Frontal cortex (tissue), 4 donors: ENCODE measurements at places on chromosomes 12 and 14. TPM values are rescaled to one million over a fixed set of nuclear protein-coding genes. Genes with fewer than 3 reads are reported as not detected.

DNA sequence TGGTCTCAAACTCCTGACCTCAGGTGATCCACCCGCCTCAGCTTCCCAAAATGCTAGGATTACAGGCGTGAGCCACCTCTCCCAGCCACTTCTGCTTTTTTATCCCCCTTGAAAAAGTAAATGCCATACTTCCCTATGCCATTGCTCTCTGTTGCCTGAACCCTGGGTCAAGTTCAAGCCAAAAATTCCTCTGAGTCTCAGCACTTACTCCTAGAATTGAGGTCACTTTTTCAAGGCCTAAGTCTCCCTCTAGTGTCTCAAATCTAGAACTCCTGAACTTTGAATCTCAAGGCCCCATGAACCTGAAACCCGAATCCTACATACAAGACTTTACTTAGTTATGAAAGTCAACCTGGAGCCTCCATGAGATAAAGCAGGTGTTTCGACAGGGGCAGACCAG lies 1.4 kb upstream of the APOBEC1 start:
- DNase-seq, result no peak

GRCh38 chr12:5384015-5384414 lies 47.9 kb upstream of the NTF3 start:
- DNase-seq, result no peak

GRCh38 chr12:33192226-33192625 lies 247.4 kb downstream of the SYT10 start:
- DNase-seq, result no peak

DNA sequence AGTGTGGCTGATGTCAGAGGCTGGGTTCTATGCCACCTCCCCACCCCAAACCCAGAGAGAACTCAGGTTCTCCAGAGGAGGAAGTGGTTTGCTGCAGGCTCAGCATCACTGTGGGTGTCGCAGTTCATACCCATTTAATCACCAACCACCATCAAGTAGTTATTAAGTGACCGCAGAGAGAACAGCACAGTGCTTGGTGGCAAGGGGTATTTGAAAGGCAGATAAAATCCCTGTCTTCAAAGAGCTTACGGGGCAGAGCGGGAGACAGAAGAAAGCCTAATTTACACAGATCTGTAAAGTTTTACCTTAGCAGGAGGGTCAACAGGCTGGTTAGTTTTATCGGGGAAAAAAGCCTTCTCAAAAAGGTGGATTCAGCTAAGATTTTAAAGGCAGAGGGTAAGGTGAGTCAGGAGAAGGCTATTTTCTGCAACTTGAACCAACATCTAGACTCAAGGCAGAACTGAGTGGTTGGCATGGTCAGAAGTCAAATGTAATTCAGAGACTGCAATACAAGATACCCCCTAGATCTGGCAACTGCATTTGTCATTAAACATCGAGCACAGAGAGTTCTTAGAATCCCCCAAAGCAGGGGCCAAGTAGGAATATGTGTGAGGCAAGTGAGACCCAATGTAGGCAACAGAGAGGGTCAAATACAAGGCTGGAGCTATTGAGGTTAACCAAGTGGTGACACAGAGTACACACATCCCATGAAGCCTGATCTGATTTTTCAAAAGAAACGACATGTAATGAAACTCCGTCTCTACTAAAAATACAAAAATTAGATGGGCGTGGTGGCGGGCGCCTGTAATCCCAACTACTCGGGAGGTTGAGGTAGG lies 13.2 kb downstream of the PXN start:
- DNase-seq, result no peak

DNA sequence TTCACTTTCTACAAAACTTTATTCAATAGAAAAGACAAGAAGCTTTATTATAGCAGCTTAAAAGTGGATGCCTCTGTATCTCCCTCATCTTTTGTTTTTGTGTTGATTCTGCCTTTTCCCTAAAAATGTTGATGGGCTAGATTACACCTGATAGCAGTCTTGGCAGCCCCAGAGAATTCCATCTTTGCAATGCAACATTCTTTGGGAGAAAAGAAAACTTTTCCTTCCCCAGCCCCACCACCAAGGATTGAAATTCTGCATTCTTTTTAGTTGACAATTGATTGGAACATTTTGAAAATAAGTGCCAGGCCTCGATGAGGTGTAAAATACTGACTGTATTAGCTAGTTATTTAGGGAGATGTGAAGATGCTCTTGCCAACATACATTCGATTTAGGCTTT lies 306.8 kb upstream of the G2E3 start:
- no peak for DNase-seq

DNA sequence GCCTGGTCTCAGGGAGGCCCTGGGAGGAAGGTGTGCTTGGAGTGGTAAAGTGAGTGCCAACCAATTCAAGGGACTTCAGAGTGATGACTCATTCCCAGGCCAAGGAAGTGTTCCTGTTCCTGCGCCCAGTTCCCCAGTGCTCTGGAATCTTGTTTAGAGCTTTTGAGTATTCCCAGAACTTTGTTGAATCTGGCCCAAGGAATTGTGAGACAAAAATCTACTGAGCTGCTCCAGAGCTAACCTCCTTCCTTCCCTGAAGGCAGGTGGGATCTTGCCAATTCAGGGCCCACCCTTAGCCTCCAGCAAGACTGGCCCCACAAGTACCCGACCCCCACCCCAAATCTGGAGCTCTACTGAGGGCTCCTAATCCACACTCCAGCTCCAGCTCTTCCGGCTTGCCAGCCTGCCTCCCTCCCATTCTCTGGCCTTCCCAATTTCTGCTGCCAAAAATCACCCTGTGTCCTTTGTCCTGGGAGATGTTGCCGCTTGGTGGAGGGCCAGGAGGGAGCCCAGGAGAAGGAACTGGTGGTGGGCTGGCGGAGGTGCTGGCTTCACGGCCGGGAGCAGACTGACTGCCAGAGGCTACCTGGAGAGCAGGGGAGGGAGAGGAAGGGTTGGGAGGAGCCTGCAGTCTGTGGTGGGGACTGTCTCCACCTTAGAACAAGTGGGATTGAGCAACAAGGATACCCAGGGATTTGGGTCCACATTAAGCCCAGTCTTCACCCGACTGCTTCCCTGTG lies 2.0 kb upstream of the ATN1 start:
- DNase-seq, result peak; percentile 71

GRCh38 chr12:55847603-55848291 lies 5.0 kb upstream of the MMP19 start:
- peak; percentile 40 for DNase-seq

DNA sequence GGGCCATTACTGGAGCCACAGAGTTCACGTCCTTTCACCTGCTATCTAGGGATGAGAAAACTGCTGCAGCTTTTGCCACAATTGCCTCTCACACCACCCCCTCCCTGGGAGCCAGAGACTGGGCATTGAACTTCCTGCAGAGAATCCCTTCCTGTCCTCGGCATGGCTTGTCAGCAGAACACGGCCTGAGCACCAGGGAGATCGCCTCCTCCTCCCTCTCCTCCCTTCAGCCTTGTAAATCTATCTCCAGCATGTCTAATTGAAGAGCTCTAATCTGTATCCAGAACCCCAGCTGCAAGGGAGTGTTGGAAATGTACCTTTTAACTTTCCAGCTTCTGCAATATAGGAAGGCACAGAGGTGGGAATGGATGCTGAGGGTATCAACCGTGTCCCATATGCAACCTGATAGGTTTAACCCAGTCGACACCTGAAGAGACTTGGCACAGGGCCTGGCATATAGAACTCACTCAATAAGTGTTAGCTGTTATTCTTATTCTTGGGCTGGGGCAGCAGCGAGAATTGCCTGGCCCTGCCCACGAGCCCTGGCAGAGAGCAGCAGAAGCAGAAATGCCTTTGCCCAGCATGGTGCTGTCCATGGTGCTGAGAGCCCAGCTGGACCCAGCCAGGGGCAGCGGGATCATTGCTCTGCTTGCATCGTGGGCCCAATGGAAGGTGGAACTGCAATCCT lies 26.8 kb downstream of the TMEM63C start:
- peak; percentile 71 for DNase-seq

- DNase-seq, result no peak
These were observed 83.7 kb downstream of the CHGA start for GRCh38 chr14:93006567-93007051.

GRCh38 chr12:52771088-52771487 lies 6.1 kb downstream of the KRT76 start:
- no peak for DNase-seq

DNA sequence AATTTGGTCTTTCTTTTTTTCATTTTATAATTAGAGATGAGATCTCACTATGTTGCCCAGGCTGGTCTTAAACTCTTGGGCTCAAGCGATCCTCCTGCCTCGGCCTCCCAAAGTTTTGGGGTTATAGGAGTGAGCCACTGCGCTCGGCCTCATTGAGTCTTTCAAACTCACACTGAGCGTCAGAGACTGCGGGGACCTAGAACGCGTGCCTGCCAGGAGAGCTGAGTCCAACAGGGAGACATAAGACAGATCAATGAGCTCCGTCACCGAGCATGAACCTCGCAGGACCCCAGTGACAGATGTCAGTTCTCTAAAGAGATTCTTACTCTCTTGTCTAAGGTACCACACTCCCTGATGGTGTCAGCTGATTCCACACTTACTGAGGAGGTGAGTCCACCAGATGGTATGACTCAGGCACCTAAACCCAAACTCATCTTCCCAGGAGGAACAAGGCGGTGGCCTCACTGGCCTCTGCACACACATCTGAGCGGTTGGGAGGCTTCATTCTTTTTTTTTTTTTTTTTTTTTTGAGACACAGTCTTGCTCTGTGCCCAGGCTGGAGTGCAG lies 58.9 kb downstream of the CCDC88C start:
- no peak for DNase-seq

DNA sequence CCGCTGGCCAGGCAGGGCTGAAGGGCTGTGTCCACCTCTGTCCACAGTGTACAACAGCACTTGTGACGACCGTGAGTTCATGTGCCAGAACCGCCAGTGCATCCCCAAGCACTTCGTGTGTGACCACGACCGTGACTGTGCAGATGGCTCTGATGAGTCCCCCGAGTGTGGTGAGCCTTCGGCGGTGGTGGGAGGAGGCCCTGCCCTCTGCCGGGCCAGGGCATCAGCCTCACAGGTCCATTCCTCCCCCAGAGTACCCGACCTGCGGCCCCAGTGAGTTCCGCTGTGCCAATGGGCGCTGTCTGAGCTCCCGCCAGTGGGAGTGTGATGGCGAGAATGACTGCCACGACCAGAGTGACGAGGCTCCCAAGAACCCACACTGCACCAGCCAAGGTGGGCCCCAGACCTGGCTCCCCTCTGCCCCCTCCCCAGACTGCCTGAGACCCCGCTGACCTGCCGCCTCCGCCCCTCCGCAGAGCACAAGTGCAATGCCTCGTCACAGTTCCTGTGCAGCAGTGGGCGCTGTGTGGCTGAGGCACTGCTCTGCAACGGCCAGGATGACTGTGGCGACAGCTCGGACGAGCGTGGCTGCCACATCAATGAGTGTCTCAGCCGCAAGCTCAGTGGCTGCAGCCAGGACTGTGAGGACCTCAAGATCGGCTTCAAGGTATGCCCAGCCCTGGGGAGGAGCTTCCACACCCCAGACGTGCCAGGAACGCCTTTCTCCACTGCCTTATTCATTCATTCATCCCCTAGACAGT lies 20.8 kb upstream of the NXPH4 start:
- DNase-seq, result no peak

GRCh38 chr12:75970310-75970709 lies 61.3 kb downstream of the PHLDA1 start:
- DNase-seq, result no peak

DNA sequence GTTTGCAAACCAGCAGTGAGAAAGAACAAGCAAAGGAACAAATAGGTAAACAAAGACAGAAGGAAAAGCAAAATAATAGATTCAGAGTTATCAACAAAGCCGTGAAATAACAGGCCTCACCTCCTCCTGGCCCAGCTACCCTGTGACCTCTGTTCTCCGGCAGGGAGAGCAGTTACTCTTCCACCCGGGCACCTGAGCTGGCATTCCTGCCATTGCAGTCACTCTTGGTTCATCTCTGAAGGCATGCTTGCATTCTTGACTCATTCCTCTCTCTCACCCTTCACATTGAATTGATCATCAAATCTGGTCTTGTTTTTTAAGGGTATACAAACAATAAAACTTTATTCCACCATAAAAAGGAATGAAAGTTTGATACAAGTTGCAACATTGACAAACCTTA lies 95.1 kb downstream of the TTC8 start:
- no peak for DNase-seq

GRCh38 chr12:93055221-93055620 lies 126.1 kb upstream of the EEA1 start:
- DNase-seq, result no peak

DNA sequence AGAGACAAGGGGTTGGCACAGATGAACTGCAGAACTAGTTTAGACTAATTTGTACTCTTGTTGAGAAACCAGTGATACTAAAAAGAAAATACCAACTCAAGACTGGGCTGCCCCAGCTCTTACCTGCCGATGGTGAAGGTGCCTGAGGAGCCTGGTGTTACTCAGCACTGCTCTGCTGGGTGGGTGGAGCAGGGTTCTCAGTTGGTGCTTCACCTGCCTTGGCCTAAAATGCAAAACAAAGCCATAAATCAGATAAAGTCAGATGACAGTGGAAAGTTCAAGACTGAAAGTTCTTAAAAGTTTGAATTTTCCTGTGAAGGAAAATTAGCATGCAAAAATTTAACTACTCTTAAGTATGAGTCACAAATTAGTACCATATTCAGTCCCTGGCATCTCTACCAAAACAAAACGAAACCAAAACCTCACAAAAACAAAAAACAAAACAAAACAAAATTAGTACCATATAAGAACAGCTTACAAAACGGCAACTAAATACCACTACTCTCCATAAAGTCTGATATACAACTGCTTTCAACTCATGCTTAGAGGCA lies 21.9 kb downstream of the YBX3 start:
- no peak for DNase-seq

DNA sequence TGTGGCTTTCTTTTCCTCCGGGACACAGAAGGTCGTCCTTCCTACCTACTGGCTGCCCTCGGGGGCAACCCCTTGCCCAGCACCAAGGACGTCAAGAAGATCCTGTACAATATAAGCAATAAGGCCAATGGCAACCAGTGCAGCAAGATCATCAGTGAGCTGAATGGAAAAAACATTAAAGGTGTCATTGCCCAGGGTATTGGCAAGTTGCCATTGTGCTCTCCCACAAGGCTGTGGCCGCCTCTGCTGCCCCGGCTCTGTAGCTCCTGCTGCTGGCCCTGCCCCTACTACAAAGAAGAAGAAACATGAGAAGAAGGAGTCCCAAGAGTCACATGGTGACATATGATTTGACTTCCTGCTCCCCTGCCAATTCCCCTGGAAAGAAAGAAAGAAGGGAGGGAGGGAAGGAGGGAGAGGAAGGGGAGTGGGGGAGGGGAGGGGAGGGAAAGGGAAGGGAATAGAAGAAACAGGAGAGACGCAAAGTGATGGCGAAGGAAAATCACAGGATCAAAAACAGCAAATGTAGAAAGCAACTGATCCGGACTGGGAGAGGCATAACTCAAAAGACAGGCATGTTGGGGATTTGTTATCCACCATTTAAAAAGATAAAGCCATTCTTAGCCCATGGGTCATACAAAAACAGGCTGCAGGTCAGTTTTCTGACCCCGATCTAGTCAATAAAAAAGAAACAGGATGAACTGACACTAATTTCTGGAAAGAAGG lies 61.3 kb upstream of the RESF1 start:
- no peak for DNase-seq

The SERPINA10 gene
- not detected for total RNA-seq

The LRIG3 gene
- total RNA-seq, result 10.6 TPM

The NFE2 gene
- 0.82 TPM for total RNA-seq

The SLC7A7 gene
- total RNA-seq, result 2.0 TPM

The CYP27B1 gene
- total RNA-seq, result not detected

The FNTB gene
- 5.3 TPM for total RNA-seq

The CERS5 gene
- 104 TPM for total RNA-seq

The OAS2 gene
- total RNA-seq, result 0.82 TPM

The SCNN1A gene
- total RNA-seq, result not detected

The KRT78 gene
- total RNA-seq, result not detected

The STAB2 gene
- not detected for total RNA-seq

The E2F7 gene
- 1.2 TPM for total RNA-seq
